ENCODE measurements at places on chromosomes 4 and X. TPM values are rescaled to one million over a fixed set of nuclear protein-coding genes. Genes with fewer than 3 reads are reported as not detected.

The VCX3B gene
- not detected for total RNA-seq

The MMGT1 gene
- 19.2 TPM for total RNA-seq

The CT45A1 gene
- total RNA-seq: not detected

The SLC34A2 gene
- 0.06 TPM for total RNA-seq
